Stimulated activated CD8-positive, alpha-beta memory T cell treated with anti-CD3 and anti-CD28 coated beads, Interleukin-15, amount 100 ng/mL, for 48 hours (primary cell): ENCODE measurements at places on chromosomes 2 and 18.

DNA sequence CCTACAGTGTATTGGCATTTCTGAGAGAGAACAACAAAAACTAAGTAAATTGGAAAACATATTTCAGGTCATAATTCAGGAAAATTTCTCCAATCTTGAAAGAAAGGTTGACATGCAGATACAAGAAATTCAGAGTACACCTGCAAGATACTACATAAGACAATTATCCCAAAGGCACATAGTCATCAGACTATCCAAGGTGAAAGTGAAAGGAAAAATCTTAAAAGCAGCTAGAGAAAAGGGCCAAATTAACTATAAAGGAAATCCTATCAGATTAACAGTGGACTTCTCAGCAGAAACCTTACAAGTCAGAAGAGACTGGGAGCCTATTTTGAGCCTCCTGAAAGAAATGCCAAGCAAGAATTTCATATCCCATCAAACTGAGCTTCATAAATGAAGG, 449.0 kb upstream of the MMADHC start:
- DNase-seq: no peak

- DNase-seq: no peak
These were observed 16.5 kb downstream of the AFTPH start for GRCh38 chr2:64540615-64541014.

DNA sequence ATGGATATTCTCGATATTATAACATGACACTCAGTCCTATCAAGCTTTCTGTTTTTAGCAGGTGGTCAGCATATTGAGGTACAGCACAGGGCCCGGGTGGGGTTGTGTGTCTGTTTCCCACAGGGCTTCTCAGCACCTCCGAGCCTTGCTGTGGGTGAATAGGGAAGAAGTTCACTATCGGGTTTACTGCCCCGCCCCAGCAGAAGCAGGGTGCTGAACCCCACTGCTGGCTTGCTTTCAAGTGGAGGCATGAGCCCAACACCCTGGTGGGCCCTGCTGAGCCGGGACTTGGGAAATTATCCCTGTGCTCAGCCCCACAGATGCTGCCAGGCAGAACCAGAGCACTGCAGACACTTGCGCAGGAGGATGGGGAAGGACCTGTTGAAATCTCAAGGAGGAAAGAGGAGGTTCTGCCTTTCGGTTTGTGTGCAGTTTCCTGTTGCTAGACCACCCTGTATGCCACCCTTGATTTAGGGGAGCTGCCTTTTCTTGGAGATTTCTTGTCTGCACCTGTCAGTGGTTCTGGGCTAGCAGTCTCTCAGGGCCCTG, 270.3 kb upstream of the SALL3 start:
- no peak for DNase-seq

DNA sequence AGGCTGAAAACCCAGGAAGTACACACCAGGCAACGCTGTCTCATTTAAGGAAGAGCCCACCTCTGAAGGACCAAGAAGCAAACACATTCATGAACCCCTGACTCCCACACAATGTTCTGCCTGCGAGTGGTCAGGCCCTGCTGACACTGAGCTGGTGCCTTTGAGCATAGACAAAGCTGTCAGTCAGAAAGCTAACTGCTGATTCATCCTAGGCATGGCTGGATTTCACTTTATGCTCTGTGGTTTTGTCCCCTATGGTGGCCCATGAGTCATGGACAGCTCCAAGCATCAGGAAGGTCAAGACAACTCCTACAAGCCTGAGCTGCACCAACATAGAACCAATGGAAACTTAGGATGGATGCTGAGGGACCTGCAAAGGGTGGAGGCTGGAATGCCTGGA, 78.9 kb downstream of the UXS1 start:
- DNase-seq: no peak

GRCh38 chr2:62884514-62884913, 166.1 kb upstream of the OTX1 start:
- no peak for DNase-seq

DNA sequence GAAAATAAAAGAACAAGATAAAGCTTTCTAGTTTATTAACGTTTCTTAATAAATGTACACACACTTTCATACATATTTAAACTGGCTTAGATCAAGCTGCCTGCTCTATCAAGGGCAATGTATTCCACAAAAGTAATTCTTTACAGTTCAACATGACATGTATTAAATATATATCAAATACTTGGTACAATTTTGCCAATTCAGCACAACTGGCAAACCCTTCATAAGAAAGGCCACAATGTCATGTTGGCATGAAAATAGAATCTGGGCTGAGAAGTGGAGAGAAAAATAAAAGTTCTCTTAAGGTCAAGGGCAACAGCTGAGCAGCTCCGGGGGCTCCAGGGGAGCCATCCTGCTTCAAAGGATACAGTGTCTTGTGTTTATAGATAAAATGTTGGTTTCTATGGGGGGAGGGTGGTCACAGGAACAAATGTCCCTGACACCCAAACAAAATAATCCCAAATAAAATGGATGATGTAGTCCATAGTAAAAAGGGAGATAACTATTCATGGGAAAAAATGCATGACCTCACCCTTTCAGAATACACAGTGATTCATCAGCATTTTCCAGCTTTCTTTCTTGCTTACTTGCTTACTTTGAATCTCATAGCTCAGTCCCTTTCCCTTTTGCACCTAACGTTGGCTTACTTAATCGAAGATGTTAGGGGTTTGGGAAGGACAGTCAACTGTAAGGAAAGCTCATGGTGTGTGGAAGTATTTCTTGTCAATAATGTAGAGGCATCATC, 494.9 kb downstream of the NYAP2 start:
- no peak for DNase-seq

GRCh38 chr18:27599202-27599829, 414.2 kb upstream of the CHST9 start:
- no peak for DNase-seq

- no peak for DNase-seq
These were observed 106.9 kb upstream of the CD302 start for GRCh38 chr2:159904959-159905305.

DNA sequence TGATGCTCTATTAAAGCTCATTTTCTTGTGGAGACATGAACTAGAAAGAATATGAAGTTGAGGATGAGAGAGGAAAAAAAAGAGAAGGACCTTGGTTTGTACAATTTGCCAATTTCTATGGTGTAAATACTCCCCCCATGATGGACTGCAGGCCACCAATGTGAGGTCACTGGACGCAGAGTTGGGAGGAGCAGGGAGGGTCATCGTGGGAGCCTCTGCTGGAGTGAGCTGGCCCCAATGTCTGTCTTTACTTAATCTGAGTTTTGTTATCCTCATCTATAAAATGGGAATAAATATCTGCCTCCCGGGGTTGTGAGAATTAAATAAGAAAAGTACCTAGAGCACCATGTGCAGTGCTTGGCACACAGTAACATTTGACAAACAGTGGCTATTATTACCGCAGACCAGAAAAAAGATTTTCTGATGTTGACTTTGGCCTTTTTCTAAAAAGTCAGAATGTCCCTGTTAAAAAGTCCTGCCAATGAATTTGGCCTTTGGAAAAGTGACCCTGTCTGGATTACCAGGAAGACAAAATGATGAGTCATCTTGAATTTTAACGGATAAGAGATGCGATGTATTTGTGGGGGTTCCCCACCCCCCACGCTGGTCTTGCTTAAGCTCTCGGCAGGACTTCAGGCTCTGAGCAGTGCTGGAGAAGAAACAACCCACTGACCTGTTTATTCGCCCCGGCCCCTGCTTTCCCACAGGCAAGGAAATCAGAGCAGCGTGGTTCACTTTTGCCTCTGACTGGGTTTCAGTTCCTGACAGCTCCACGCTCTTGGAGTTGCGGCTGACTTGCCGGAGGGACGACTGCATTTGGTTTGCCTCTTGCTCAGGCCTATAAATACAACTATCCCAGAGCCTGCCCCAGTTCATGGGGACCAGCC, 50.3 kb upstream of the FOSL2 start:
- DNase-seq: no peak

- no peak for DNase-seq
These were observed 58.0 kb upstream of the EDAR start for GRCh38 chr2:109046925-109047508.

DNA sequence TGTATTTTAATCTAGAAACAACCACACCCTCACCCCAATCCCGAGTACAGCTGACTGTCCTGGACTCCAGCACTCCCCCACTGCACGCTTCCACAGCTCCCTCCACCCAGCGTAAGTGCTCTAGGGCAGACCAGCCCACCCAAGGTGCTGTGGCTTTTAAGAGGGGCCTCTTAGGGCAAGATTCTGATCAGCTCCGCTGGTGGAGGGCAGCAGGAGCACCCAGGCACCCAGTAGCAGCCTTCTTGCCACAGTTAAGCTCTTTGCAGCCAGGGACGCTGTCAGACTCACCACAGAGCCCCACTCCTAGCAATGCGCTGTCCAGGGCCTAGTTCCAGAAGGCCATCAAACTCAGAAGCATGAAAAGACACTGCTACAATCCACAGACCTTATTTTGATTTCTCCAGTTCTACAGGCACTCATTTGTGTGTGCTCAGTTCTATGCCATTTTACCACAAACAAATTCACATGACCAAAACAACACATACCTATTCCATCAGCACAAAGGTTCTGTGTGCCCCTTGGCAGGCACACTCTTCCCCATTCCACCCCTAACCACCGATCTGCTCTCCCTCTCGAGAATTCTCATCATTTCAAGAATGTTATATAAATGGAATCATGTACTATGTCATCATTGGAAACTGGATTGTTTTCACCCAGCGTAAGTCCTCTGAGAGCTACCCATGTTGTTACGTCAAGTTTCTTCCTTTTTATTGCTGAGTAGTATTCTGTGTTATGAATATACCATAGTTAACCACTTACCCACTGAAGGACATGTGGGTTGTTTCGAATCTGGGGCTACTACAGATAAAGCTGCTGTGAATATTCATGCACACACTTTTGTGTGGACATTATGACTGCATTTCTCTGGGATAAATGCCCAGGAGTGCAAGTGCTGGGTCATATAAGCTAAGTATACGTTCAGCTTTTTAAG, 40.4 kb downstream of the PTPN2 start:
- no peak for DNase-seq

DNA sequence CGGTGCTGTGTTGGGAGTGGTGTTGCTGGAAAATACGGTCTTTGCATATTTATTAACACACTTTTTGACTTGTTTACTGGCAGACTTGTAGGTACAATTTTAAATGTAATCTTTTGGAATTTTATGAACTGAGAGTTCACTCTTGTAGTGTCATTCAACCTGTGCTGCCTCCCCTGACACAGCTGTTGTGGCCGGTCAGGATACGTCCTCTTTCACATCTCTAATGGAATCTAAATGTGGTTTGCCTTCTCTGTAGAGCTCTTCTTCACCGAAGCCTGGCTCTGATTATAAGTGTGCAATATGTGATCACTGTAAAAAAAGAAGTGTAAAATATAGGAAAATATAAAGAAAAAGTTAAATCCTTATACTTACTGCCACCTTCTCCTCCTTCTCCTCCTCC, 94.7 kb downstream of the MAP4K4 start:
- no peak for DNase-seq

DNA sequence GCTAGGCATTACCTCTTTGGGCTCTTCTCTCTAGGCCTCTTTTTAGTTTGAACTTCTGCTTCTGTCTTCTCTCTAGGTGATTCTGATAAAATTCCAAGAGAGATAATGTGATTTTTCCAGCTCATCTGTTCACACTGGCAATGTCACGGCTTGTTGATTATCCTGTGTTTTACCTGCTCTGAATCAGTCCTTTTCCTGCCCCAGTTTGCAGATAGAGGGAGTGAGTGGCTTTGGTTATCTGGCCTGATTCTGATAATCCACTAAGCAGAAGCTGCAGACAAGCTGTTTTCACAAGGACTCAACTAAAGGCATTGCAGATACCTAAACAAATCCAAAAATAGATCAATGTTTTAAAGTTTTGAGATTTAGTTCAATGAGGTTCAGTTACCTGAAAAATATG, 111.9 kb downstream of the DCC start:
- no peak for DNase-seq

- DNase-seq: no peak
These were observed 36.1 kb downstream of the BCL2 start for GRCh38 chr18:63283305-63284094.

DNA sequence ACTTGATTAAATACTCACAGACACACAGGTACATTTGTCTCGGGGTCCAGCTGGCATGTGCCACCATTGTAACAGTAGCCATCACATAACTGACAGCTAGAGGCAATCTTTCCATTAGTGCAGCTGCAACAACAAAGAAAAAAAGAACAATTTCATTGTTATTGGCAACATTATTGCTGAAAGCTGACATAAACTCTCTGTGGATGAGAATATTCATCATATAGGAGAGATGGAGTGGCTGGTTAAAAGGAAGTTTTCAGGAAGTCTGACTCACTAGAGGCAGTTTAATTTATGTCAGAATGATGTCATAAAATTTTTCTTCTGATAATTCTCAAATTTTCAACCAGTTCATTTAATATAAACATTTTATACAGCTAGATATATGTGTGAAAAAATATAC, 1490.0 kb upstream of the NXPH2 start:
- DNase-seq: no peak
